ENCODE measurements at places on chromosomes 12 and 14.

DNA sequence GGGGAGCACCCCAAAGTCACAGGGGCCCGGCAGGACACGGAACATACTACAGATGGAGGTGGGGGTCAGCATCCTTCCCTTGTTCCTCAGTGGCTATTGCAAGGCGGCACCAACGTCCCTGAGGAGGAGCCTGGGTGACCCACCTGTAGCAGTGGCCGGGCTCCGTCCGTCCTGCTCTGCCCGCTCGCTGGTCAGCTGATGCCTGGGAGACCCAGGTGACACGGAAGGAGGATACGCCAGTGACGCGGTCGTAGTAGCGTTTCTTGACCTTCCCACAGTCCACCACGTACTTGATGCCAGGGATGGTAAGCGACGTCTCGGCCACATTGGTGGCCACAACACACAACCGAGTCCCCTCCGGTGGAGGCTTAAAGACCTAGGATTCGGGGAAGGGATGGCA, 24.7 kb downstream of the DHX37 start:
- no peak for DNase-seq

- DNase-seq = no peak
These were observed 11.5 kb upstream of the KDM2B start for GRCh38 chr12:121592320-121592719.

- DNase-seq = peak; percentile 15
These were observed 382.3 kb downstream of the PCNX1 start for GRCh38 chr14:71289536-71289935.

GRCh38 chr14:38989922-38990546, 113.0 kb downstream of the SEC23A start:
- DNase-seq = no peak

DNA sequence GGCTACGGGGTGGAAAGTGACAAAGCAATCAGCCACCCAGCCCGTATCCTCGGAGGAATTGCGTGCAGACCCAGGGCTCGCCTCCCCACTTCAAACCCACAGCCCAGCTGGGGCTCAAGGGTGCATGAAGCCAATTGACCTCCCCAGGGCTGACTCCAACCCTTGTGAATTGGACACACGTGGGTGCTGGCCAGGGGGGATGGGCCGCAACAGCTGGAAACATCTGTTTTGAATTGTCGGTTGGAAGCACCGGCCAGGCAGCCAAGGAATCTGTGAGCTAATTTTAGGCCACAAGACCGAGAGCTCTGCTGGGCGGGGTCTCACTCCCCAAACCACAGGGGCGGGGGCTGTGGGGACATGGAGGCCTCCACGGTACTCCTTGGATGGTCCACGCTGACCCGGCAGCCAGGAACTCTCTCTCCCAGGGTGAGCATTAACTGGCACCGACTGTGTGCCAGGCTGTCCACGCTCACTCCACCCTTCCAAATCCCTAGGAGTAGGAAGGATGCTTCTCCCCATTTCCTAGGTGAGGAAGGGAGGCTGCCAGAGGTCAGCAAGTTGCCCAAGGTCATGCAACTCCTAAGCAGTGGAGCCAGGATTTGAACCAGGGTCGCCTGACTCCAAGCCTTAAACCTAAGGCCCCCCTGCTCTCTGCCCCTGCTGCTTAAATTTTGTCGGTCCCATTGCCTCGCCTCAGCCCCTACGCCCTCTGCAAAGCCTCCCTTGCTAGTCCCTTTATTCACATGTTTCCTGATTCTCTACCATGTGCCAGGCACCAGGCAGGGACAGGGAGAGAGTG, 11.9 kb upstream of the TMEM119 start:
- no peak for DNase-seq

DNA sequence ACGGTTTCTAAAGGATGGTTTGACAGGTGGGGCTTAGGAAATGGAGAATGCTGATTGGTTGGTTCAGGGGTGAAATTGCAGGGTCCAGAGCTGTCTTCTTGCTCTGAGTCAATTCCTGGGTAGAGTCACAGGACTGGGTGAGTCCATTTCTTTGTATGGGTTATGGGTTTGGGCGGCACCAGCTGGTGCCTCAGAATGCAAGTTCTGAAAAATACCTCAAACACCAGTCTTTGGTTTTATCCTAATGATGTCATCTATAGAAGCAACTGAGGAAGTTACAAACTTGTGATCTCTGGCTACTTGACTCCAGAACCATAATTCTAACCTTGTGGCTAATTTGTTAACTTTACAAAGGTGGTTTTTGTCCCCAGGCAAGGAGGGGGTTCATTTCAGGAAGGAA, 47.6 kb upstream of the EIF5 start:
- DNase-seq = no peak

DNA sequence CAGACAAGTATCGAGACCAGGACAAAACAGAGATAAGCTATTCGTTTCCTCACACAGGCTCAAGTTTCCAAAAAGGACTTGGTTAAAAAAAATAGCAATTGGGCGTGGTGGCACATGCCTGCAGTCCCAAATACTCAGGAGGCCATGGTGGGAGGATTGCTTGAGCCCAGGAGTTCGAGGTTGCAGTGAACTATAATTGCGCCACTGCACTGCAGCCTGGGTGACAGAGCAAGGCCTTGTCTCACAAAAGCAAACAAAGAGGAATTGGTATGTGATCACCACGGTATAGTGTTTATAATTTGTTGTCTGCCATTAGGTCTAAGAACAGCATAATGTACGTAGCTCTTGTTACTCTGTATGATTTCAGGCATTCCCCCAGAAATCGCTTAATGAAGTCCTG, 175.3 kb downstream of the DERA start:
- DNase-seq = no peak

GRCh38 chr14:35158951-35159653, 36.8 kb downstream of the PRORP start:
- DNase-seq = no peak

GRCh38 chr12:119180380-119181040, 1.8 kb downstream of the HSPB8 start:
- no peak for DNase-seq

DNA sequence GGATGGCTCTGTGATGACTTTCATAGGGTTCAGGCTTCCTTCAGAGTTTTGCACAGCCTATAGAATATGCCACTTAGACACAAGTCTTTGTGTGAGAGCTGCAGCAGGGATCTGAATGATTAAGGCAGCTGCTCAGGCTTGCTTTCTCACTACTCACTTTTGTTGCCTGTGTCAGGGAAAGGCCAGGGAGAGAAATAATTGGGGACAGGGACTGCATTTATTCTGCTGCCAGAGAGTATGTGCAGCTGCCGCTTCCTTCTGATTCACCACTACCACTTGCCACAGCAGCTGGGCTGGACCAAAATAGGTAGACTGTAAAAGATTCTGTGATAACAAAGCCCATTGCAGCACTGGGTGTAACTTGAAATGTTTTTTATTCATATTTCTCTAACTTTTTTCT, 49.7 kb downstream of the TRMT5 start:
- DNase-seq = no peak

DNA sequence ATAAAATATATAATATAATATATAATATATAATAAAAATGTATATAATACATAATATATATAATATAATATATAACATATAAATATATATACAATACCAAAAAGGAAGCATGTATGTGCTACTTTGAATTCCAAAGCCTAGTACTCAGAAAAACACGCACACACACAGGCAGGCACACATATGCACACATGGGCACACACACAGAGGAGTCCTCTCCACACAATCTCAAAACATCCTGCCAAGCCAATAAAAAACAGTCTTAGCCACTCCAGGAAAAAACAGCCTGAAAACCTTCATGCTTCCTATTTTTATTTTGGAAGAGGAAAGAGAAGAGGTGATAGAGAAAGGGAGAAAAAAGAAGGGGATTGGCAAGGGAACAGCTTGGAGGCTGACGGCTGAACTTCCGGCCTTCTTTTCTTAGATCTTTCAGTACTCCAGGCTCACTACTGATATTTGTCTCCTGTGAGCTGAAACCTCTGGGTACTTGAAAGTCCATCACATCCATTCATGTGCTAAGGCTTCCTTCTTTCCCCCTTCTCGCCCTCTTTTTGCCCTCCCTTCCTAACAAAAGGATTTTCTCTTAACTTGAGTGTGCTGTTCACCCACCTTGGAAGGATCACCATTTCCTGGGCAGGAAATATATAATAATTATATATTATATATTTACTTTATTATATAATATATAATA, 394.2 kb downstream of the NUAK1 start:
- no peak for DNase-seq

DNA sequence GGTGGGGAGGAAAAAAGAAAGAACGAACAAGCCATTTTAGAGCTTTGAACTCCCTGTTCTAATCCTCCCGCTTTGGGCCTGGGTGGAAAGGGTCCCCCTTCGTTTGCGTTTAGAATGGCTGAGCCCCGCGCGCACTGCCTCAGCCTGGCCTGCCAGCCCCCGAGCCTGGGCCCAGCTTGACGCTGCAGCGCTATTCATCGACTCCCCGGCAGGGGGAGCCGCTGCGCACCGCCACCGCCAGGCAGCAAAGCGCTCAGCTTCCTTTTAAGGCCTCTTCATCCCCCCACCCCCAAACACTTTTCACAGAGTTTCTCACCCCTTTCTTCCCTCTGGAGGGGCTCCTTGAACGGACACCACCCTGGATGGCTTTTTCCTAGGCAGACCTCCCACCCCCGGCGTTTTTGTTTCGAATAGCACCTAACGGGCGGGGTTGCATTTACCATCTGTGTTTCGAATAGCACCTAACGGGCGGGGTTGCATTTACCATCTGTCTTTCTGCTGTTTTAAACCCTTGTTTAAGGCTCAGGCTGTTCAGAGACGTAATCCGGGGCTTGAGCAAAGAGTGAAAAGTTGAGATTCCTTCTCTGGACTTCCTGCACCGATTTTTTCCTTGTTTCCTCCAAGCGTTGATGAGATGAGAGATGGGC, 56.4 kb upstream of the PIWIL1 start:
- DNase-seq = no peak

DNA sequence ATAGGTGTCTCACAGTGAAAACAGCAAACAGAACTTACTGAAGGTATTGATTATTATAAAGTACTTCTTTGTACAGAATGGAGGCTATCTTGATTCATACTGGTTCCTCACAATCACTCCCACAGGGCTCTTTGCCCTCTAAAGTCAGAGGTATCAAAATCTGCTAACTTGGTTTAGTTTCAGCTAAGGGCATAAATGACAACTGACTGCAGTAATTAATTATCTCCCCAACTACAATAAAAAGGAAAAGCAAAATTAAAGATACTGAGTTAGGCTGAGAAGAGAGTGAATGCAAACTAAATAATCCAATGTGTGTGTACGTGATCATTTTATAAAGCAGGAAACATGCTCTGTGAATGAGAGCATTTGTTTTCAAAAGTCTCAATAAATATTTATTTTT, 338.7 kb downstream of the ACSS3 start:
- DNase-seq = no peak

GRCh38 chr12:17810399-17810798, 279.6 kb downstream of the RERGL start:
- no peak for DNase-seq

GRCh38 chr12:39586816-39587215, 32.8 kb downstream of the ABCD2 start:
- no peak for DNase-seq

DNA sequence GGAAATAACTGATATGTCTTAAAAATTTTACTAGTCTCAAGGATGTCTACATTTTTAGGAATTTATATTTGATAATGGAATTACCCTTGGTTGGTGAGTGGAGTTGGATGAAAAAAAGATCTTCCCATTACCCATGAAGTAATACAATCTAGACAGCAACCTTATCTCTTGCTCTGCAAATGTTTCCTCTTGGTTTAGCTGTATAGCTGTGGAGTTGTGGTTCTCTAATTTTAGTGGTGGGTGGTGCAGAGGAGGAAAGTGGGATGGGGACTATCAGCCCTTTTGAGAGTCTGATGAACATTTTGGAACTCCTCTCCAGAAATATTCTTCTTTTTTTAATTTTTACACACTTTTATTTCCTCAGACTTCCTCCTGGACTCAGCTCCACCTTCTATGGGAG, 17.1 kb downstream of the SPX start:
- DNase-seq = no peak

DNA sequence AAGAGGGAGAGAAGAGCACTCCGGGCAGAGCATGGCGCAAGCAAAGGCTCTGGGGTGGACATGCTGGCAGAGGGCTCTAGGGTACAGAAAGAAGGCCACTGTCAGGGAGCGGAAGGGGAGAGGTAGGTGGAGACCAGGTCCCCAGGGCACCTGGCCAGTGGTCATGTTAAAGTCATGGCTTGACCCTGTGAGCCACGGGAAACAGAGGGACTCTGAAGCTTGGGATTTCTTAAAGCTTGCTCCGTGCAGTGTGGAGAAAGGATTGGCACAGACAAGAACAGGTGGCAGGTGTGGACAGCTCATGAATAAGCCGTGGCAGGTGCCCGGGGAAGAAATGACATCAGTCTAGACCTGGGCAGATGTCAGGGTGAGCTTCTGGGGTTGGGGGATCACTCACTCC, 413.8 kb downstream of the BCL11B start:
- DNase-seq = no peak
